ENCODE measurements at places on chromosomes 1 and 21.

GRCh38 chr1:33148615-33149014 is 33.2 kb downstream of the TRIM62 start:
- DNase-seq, result no peak

- DNase-seq, result no peak
Observed at GRCh38 chr1:119617751-119618691, 30.0 kb downstream of the ZNF697 start.

DNA sequence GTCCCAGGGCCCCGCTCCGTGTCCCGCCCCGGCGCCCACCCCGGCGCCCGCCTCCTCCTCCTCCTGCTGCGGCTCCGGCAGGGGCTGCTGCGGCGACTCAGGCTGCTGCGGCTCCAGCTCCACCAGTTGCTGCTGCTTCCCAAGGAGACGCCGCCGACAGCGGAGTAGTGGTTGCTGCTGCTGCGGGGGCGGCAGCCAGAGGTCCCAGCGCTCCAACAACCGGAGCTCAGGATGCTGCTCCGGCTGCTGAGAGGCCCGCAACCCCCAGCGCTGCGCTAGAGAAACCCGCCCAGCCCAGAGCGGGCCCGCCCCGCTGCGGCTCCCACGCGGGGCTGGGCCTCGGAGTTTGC is 1.1 kb downstream of the CRCT1 start:
- no peak for DNase-seq

DNA sequence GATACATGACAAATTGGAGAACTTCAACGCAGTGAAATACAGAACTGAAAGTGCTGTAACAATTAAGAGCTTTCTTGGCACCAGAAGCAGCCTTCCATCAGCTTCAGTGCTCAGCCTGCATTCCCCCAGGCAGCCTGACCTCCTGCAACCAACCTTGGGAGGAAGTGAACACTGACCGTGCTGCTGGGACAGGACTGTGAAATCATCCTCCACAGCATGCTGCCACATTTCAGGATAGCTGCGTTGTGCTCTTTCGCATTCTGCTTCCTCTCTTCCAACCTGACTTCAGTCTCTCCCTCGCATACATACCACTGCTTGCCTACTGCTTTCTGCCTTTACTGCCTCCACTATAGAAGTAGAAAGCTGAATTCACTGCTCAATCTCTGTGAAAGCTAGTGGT is 388.6 kb downstream of the RWDD3 start:
- DNase-seq, result no peak

GRCh38 chr1:85801520-85801919 is 93.3 kb upstream of the ZNHIT6 start:
- no peak for DNase-seq

DNA sequence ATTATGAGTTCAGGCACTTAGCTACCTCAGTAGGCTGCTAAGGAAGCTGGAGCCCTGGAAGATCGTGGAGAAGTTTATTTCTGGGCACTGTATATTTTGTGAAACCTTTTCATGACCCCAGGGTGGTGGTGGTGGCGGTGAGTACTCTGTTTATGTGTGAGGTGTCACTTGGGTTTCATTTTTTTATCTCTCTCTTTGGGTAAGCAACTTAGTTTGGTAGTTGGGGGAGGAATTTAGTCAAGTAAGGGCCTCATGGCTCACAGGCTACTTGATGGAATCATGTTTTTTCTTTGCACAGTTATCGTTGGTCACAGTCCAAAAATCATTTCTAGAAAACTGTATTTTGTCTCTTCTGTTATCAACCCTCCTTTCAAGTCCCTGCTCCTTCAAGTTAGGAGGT is 33.9 kb downstream of the C1orf141 start:
- DNase-seq, result no peak

DNA sequence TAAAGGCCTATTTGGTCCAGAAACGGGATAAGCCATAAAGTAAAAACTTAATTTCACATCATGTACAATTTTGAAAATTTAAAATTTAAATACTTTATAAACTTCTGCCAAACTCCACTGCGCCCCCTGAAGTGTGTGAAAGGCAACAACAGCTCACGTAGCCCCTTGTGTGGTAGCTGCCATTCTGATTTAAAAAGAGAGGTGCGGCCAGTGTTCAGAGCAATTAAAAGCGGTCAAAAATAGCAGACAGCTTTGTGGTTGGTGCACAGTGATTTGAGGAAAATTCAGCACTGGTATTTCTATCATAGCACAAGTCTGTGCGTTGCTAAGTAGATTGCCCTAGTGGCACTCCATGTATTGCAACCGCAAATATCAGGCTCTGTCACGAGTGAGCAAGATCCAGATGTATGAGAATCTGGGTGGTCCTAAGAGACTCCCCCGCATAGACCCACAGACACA is 122.5 kb downstream of the ATG4C start:
- DNase-seq, result no peak

DNA sequence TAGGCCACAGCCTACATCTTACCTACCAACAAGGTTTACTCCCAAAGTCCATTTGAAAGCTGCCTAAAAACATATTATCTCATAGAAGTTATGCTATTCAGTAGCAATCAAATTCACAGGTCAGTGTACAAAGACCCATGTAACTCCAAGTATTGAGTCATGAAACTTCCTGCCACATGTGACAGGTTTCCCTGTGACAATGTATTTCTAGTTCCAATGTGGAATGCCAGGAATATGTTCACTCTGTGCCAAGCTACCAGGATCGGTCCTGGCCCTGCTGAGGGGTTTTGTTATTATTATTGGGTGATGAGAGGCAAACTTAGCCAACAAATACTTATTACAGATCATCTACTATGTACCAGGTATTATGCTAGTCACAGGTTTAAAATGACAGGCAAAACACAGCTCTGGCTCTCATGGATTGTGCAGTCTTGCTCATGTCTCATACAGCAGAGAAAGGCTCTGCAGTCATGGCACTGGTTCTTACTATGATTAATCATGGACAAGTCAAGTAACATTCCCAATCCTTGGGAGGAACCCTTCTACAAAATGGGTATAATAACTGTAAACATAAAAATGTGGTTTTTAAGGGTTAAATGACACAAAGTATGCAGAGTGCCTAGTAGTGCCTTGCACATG is 22.5 kb downstream of the DPH5 start:
- no peak for DNase-seq

DNA sequence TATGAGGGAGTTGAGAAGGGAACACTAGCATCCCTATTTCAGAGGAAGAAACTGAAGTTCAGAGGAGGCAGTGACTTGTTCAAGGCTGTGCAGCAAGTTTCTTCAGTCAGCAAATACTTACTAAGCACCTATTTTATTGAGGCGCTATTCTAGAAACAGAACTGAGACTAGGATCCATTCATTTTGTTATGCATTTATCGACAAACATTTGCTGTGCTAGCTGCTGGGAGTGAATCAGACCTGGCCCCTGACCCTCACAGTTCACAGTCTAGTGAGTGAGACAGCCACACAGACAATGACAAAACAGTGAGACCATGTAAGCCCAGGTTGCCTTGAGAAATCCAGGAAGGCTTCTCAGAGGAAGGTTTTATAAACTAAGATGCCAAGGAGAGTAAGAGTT is 28.2 kb downstream of the TRIM62 start:
- no peak for DNase-seq

GRCh38 chr1:210467440-210468043 is 138.8 kb downstream of the HHAT start:
- DNase-seq, result no peak

DNA sequence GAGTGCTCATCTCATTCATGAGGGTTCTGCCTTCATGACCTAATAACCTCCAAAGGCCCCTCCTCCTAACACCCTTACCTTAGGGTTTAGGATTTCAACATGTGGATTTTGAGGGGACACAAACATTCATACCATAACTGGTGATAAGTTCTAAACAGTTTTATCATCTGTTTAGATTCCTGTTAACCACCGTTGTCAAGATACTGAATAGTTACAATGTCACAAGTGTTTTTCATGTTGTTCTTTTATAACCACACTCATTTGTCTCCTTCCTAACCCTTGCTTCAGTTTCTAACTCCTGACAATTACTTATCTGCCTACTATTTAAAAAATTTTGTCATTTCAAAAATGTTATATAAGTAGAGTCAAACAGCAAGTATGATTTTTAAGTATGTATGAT is 86.0 kb downstream of the NCAM2 start:
- DNase-seq, result no peak

Measured in progenitor cell of endocrine pancreas (in vitro differentiated cells).